ENCODE measurements at places on chromosomes 7 and 10. TPM values are rescaled to one million over a fixed set of nuclear protein-coding genes. Genes with fewer than 3 reads are reported as not detected.

Gene CLDN15
- total RNA-seq = 6.1 TPM

Gene DBNL
- 71.8 TPM for total RNA-seq

Gene PRKG1
- total RNA-seq = not detected

Gene PRR15
- 5.0 TPM for total RNA-seq

Gene GSTO2
- total RNA-seq = 1.9 TPM

Gene C10orf143
- 0.66 TPM for total RNA-seq

Gene ACSL5
- 0.30 TPM for total RNA-seq

Gene CACNA2D1
- 10.4 TPM for total RNA-seq

Gene TMEM168
- 7.3 TPM for total RNA-seq

All from A549 treated with dexamethasone at 1 μM for 4 hours (cell line).